ENCODE measurements at places on chromosomes 3 and 15.

DNA sequence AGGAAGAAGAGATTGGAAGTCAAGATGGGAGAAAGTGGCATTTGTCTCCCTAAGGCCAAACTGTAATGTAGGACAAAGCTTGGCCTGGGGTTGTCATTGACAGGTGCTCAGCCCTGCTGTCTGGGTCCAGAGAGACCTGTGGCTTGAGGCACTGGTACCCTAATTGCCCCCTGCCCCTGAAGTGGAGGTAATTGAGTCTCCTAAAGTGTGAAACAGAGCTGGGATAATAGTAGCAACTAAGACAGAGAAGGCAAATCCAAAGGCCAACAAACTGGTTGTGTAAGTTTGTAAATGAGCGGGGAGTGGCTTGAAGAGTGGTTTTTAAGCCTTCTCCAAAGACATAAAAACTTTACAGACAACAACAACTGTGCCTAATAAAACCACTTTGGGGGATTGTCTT is 264.2 kb upstream of the ROPN1 start:
- no peak for DNase-seq

DNA sequence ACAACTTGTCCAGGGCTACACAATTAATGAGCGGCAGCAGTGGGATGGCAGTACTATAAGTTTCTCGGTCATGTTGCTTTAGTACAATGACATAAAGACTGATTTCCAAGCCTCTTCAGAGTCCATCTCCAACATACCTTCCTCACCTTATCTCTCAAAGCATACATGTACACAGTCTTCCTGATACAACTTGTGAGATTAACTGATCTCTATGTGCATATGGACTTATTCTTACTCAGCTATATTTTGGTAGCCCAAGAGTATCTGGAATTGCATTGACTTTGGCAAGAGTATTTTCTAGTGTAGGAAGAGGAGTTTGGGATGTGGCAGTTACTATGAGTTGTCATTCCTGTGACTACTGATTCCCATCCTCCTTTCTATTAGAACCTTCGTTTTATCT is 575.0 kb downstream of the EDEM1 start:
- DNase-seq: no peak

DNA sequence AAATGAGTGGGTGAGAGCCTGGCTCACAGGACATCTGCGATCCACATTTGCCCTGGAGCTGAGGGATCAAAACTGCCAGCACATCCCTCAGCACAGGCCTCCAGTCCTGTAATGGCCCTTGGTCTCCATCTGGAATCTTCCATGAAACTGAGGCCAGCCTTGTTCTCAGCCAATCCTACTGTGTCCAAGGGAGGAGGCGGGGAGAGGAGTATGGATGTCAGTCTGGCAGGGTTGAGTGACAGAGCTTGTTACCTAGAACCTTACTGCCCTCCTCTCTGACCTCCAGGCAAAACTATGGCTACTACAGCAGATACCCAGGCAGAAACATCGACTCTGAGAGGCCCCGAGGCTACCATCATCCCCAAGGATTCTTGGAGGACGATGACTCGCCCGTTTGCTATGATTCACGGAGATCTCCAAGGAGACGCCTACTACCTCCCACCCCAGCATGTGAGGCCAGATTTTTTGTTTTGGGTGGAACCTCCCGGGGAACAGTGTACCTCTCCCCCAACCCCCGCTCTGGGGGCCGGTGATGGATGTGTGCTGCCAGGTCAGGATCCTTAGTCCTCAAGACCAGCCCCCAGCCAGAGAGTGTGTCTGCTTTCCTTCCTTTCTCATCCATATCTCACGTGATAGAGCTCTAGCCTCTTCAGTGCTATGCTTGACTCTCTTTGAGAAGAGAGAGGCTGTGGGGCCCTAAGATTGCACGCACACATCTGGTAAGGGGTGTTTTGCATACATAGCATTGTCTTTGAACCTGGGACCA is 41.3 kb downstream of the CHDH start:
- DNase-seq: no peak

DNA sequence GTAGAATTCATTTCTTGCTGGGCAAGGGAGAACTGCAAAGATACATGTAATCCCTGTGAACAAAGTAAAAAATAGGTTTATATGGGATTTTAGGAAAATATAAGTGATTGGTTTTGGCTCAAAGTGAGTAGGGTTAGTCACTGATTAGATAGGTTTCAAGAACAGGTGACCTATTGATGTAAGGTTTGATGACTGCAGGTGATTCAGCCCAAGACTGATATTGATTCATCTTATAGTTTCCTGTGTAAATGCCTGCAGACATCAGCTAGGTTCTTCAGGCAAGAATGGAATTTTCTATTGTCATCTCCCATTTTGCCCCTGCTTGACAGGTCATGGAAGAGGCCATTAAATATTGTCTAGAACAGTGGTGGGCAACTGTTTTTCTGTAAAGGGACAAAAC is 23.9 kb upstream of the ARID3B start:
- no peak for DNase-seq

DNA sequence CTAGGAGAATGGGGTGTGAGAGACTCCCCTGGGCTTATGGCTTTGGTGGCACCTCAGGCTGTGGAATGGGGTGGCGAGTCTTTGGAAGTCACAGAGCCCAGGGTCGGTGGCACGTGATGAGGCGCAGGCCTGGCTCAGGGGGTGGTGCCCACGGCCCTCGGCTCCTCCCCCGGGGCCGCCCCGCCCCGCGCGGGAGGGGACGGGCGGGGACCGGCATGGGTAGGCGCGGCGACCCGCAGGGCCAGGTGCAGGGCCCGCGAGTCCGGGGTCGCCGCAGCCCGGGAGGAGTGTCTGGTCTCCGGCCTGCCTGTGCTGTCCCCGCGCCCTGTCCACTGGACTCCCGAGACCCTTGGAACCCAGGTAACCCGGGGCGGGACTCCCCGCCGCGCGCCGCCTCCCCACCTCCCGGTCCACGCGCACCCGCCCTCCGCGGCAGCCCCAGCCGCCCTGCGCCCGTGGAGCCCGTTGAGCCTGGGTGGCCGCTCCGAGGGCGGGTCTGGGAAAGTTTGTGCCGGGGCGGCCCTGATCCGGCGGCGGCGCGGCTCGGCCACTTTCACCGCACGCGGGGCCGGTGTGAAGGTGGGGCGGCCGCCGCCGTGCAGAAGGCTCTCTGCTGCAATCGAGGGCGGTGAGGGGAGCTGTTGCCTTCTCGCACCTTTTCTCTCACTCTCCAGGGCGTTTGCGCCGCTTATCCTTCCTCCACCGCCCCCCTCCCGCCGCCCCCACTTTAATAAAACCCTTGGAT is at the start of gene PAQR5:
PAQR5 (plus strand) TSS at position 216 of the 745 bp plus-strand sequence. CDS start 61,169 bp downstream, outside the sequence.
- peak; percentile 14 for DNase-seq

DNA sequence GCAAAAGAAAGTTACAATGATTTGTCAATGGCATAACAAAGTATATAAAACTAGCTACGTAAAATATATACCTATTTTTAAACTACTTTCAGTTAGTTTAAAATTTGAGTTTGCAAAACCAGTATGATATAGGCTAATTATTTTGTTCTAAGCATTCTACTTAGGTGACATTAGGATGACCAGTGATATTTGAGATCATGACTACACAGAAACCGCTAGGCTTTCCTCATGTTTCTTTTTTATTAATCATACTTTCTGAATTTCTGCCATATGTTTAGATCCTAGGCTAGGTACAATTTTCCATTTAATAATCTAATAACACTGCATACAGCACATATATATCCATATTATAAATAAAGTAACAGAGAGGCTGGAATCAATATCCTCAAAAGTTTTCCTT is 52.4 kb upstream of the XRN1 start:
- DNase-seq: no peak

GRCh38 chr15:47718497-47719437 is 1.5 kb downstream of the SEMA6D start:
- peak; percentile 17 for DNase-seq

- DNase-seq: no peak
Observed at GRCh38 chr3:153639631-153640030, 477.6 kb downstream of the RAP2B start.

- no peak for DNase-seq
Observed at GRCh38 chr15:62985768-62986167, 56.8 kb upstream of the TPM1 start.

- DNase-seq: peak; percentile 65
Observed at GRCh38 chr15:81480645-81481053, 106.6 kb upstream of the TMC3 start.

- no peak for DNase-seq
Observed at GRCh38 chr15:93286446-93286845, 197.4 kb upstream of the RGMA start.

DNA sequence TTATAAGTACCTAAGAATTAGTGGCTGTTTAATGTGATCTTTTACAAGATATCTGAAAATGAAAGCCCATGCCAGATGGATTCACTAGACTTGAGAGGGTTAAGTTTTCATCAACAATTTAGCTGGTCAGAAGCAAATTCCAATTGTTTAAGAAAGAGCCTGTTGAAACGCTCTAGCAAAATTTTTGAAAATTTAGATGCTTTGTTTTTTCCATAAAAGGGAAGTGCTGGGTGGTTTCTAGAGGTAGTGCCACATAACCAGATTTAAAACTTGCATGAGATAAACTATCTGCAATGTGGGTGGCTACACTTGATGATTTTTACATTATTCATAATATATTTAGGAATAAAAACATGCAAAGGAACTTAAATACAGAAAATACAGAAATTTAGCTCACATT is 48.5 kb upstream of the SKIL start:
- DNase-seq: no peak

DNA sequence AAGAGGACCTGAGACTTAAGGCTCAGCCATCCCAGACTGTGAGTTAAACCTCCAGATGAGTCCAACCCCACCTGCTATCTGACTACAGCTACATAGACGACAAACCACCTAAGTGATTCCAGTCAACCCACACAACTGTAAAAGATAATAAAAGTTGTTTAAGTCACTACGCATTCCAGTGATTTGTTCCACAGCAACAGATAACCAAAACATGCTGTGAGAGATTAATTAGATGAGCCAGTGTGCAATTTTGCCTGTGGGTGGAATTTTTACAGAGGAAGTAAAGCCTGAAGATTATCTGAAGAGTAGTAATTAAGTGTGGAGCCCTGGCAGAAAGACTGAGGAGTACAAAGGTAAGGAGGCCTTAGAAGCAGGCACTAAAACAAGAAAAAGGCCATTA is 5.4 kb downstream of the BTBD1 start:
- DNase-seq: no peak

DNA sequence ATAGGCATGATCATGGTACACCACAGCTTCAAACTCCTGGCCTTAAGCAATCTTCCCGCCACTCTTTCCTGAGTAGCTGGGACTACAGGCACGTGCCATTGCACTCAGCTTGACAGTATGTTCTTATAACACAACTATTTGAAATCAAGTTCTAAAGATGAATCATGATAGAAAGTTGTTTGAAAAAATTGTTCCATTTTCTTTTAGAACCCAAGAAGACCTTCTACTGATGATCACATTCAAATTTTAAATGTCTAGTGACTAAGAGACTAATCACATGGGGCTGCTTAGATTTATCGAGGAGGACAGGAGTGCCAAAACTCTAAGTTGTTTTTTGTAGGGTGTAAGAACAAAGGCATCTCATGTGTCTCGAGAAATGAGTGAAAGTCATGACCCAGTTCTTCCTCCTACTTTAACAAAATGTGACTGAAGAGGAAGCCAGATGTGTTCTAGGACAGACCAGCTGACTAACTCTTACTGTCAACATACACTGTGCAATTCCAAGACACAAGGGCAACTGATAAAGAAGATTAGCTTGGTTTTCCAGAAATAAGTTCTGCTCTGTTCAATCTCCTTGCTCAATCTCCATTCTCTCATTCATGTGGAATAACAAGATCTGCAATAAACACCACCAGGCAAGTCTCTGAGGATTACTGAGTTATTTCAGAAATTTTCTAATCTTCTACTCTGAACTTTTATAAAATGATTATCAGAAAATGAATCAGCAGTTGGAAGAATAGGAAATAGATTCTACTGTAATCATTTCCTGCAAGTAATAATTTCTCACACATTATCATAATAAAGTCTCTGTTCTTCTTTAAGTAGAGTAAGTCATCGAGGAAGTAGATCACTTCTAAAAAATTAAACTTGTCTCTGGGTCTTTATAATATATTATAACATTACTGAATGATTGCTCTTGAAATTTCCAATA is 122.6 kb upstream of the CCNL1 start:
- no peak for DNase-seq

DNA sequence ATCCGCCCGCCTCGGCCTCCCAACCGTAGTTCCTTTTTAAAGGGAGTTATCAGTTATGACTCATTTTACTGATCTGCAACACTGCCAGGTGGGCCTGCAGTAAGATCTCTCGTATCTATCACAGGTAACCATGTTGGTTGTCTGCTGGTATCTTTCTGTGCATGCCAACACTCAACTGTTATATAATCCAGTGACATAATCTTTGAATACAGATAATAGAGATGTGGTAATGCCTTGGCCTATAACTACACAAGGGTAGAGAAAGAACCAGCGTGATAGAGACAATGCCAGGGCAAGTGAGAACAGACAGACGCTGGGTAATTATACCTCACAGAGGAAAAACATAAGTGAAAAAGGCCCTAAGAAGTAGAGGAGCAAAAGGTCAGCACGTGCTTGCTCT is 11.0 kb upstream of the ARPP19 start:
- no peak for DNase-seq

GRCh38 chr3:153528473-153528872 is 366.4 kb downstream of the RAP2B start:
- DNase-seq: no peak

DNA sequence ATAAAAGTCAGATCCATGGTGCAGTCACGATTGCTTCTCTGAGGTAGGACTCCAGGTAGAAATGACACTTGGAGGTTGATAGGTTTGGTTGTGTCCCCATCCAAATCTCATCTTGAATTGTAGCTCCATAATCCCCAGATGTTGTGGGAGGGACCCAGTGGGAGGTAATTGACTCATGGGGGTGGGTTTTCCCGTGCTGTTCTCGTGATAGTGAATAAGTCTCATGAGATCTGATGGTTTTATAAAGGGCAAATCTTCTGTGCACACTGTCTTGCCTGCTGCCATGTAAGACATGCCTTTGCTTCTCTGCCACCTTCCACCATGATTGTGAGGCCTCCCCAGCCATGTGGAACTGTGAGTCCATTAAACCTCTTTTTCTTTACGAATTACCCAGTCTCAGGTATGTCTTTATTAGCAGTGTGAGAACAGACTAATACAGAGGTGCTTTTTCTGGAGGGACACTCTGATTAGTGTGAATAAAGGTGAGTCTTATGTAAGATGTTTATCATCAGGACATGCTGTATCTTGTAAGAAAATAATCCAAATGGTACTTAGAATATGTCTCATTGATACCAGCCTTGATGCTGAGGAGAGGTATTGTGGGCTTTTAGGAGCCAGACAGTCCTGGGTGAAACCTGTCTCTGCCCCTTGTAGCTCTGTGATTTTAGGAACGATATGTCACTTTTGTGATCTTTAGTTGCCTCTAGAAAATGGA is 43.0 kb downstream of the SLCO3A1 start:
- DNase-seq: no peak

GRCh38 chr3:31234145-31234544 is 298.6 kb upstream of the STT3B start:
- DNase-seq: no peak

GRCh38 chr3:185986198-185986777 is 48.5 kb upstream of the TRA2B start:
- no peak for DNase-seq
